ENCODE measurements at places on chromosomes 2 and 18. TPM values are rescaled to one million over a fixed set of nuclear protein-coding genes. Genes with fewer than 3 reads are reported as not detected.

Gene SS18
- 166 TPM for total RNA-seq

Gene PLGLB1
- total RNA-seq: 4.6 TPM

Gene PKDCC
- total RNA-seq: 219 TPM

Gene MC2R
- total RNA-seq: 0.17 TPM

Gene C1QL2
- total RNA-seq: not detected

Gene ESPNL
- total RNA-seq: 0.83 TPM

Gene STON1
- 198 TPM for total RNA-seq

Gene ALKAL2
- total RNA-seq: 2.3 TPM

GRCh38 chr2:221429741-221430491, 142.2 kb downstream of the EPHA4 start:
- no peaks in the 10 kb centered on the region for H3K27me3 ChIP-seq

DNA sequence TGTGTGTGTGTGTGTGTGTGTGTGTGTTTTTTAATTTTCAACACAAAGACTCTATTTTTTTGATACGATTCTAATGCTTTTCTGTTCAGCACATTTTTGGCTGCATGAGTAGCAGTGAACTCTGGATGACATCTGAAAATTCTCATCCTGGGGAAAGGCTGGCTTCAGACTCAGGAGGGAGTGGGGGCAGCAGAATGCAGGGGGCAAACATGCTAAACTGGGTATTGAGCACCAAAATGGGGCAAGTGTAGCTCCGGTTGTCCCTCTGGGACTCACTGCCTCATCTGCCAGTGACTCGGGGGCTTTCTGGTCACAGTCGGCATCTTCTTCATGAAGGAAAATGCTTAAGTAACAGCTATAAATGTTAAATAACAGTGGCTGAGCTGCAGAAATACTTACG, 116.8 kb upstream of the PID1 start:
- peak overlapping the region; percentile 47 for H3K27ac ChIP-seq
- H3K36me3 ChIP-seq: no peaks in the 10 kb centered on the region
- no peak overlapping the region for H3K4me3 ChIP-seq
- no peaks in the 10 kb centered on the region for H3K27me3 ChIP-seq
- DNase-seq: no peak

DNA sequence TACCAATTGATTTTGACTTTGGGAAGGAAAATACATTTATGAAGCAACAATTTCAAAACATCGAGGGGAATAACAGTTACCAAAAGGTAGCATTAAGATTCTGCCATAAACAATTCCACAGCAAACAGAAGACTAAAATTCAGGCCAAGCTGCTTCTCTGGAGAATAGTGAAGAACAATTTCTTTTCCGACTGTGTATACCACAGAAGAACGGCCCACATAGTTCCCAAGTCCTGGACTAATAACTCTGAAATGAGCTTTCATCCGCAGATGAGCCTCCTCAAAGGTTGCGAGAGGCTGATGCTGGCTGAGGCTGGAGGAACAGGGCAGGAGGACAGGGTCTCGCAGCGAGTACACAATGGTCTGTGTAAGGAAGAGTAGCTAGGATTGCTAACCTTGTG, 278.9 kb upstream of the TCF4 start:
- H3K27me3 ChIP-seq: no peaks in the 10 kb centered on the region
- no peak overlapping the region for H3K4me3 ChIP-seq
- H3K36me3 ChIP-seq: no peaks in the 10 kb centered on the region
- H3K27ac ChIP-seq: no peak overlapping the region
- DNase-seq: no peak
- peaks cover 7% of the 10 kb centered on the region for H3K4me1 ChIP-seq

DNA sequence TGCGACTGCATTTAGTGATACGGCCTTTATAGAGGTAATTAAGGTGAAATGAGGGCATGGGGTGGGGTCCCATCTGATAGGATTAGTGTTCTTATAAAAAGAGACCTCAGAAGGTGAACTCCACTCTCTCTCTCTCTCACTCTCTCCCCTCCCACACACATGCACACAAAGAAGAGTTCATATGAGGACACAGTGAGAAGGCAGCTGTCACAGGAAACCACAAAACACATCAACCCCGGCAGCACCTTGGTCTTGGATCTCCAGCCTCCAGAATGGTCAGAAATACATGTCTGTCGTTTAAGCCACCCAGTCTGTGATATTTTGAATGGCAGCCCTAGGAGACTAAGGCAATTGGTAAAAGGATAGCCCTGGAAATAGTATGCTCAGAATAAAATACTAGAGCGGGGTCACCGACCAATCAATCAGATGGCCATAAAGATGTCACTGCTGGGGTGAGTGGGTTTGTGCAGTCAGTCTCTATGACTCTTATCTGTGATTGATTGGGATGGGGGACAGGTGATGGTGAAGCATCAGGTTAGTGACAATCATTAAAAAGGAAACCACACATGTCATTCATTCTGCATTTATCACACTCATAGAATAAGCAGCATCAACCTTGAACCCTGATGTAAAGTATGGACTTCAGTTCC, 118.9 kb upstream of the POU3F3 start:
- no peaks in the 10 kb centered on the region for H3K4me1 ChIP-seq
- H3K4me3 ChIP-seq: no peak overlapping the region
- DNase-seq: peak; percentile 74
- H3K27ac ChIP-seq: no peak overlapping the region

- no peak overlapping the region for H3K27ac ChIP-seq
- DNase-seq: no peak
- H3K27me3 ChIP-seq: no peaks in the 10 kb centered on the region
These were observed 28.0 kb upstream of the FOSL2 start for GRCh38 chr2:28364610-28365009.

DNA sequence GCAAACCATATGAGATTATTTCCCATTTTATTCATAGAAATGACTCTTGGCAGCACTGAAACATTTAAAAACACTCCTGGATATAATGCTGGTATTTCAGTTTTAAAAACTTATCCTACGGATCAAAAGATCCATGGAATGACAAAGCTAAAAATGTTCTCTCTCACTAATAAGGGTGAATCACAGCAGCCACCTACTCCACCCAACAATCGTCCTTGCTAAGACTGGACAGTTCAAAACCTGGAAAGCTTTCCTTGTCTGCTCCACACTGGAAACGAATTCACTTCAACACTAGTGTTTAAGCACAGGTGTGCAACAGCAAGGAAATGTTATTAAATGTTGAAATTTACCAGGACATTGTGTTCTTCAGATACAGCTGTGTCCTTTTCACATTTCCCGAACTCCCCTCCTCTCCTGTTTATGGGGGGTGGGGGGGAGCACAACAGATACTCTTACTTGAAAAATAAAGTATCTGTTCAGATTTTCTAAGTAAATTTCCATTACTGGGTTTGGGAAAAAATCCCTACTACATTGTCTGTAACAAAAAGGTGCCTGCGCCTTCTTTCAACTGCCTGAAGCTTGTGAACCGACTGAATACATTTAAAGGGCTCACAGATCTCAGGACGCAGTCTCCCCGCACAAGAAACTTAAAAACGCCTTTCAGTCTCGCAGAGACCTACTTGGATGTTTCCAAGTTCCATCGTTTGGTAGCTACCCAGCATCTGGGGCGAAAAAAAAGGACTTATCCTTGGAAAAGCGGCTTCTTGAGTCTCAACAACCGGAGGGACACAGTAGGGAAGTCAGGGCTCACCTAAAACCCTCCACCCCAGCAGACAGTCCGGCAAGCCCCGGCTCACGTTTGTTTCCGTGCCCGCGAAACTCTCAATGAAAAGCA, 1.3 kb downstream of the YWHAQ start:
- H3K4me1 ChIP-seq: peaks cover 61% of the 10 kb centered on the region
- H3K27me3 ChIP-seq: no peaks in the 10 kb centered on the region
- no peak for DNase-seq
- H3K36me3 ChIP-seq: peaks cover 15% of the 10 kb centered on the region
- H3K4me3 ChIP-seq: peak overlapping the region; percentile 79

GRCh38 chr18:79874553-79875530, 76.6 kb downstream of the SLC66A2 start:
- no peaks in the 10 kb centered on the region for H3K4me1 ChIP-seq
- H3K27me3 ChIP-seq: no peaks in the 10 kb centered on the region
- no peak overlapping the region for H3K4me3 ChIP-seq
- no peaks in the 10 kb centered on the region for H3K36me3 ChIP-seq

GRCh38 chr18:57273194-57273593, 79.2 kb upstream of the ST8SIA3 start:
- H3K36me3 ChIP-seq: no peaks in the 10 kb centered on the region
- H3K4me3 ChIP-seq: no peak overlapping the region
- no peak overlapping the region for H3K27ac ChIP-seq

DNA sequence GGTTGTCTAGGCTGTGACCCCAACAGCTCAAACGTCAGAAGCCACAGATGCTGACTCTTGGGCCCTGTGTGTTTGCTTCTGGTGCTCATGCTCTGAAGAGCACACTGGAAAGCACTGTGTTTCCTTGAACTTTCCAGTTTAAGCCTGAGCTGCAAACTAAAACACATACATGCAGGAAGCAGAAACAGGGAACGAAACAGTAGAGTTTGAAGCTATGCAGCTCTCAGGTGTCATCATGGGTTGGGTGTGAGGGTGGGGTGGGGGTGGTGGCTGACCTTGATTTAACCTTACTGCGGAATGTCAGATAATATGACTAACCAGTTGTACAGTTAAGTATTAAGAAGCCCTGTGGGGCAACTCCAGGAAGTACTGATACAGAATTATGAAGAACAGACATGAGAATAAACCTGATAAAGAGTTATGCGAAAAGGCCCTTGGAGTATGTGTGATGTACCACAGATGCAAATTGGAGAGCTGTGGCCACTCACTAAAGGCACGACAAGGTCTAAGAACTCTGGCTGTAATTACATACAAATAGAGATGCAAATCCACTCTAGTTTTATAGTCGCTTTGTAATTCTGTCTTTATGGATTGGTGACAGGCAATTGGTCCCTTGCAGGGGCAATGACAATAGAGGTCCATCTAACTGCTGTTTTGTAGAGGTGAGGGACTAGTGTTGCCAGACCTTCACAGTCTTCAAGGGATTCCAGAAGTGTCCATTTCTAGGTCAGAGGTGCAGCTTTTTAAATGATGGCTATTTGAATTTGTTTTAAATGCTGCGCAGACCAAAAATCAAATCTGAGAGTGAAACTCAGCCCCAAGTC, 273.1 kb downstream of the NAPG start:
- H3K27ac ChIP-seq: no peak overlapping the region
- no peak overlapping the region for H3K4me3 ChIP-seq
- H3K36me3 ChIP-seq: no peaks in the 10 kb centered on the region
- H3K4me1 ChIP-seq: no peaks in the 10 kb centered on the region

DNA sequence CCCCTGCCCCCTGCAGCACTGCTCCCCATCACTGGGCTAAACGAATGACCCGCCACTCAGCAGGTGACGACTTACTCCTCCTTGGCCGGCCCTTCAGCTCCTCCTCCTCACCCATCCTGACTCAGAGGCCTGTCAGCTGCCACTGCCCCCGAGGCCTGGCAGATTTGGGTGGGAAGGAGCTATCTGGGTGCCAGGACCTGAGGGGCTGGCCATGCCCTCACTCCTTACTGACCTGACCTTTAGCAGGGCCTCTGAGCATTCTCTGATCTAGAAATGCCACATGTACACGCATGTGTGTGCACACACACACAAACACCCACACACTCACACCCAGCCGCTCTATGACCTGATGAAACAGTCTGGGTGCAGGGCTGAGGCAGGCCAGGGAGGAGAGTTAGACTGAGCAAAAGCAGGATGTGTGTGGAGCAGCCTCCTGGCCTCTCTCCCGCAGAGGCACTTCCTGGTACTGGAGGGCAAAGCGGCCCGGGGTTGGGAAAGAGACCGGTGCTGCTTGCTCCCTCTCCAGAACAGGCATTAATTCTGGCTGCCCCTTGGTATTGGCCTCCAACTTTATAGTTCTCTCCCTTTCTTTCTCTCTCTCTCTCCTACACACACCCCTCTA, 68.0 kb downstream of the ZFP36L2 start:
- peak overlapping the region; percentile 74 for H3K27ac ChIP-seq
- H3K27me3 ChIP-seq: no peaks in the 10 kb centered on the region
- no peak for DNase-seq
- no peaks in the 10 kb centered on the region for H3K36me3 ChIP-seq
